ENCODE measurements at places on chromosomes 13 and 19.

GRCh38 chr13:48493066-48493765 is 39.7 kb downstream of the RCBTB2 start:
- peaks cover 54% of the 10 kb centered on the region for H3K4me1 ChIP-seq
- H3K36me3 ChIP-seq: peaks cover 29% of the 10 kb centered on the region
- no peak for DNase-seq

DNA sequence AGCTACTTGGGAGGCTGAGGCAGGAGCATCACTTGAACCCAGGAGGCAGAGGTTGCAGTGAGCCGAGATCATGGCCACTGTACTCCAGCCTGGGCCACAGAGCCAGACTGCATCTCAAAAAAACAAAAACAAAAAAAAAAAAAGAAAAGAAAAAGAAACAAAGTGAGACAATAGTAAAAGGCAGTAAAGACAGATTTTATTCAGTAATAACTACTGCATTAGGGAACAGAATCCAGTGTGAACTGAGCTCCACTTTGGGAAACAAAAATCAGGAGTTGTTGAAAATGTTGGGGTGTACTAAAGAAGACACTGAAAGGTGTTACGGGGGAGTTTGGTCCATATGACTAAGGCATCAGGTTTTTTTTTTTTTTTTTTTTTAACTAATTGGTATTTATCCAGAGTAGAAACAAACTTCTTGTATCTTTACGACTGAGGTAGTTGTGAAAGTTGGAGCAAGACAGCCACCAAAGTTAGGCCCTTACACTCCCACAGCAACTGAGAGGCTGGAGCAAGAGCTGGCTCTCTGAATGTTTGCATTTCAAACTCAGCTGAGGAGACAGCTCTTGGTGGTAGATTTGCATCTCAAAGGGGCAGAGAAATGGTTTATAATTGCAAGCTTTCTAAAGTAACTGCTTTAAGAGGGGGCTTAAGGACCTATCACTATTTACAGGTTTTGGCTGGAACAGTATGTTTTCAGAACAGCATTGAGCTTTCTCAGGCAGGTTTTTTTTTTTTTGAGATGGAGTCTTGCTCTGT is 24.2 kb downstream of the ZNF607 start:
- H3K36me3 ChIP-seq: peaks cover 24% of the 10 kb centered on the region
- DNase-seq: no peak
- peaks cover 7% of the 10 kb centered on the region for H3K4me1 ChIP-seq
- no peaks in the 10 kb centered on the region for H3K27me3 ChIP-seq

GRCh38 chr13:57624565-57625435 is 6.7 kb upstream of the PCDH17 start:
- no peak overlapping the region for H3K4me3 ChIP-seq
- no peaks in the 10 kb centered on the region for H3K36me3 ChIP-seq
- peaks cover 13% of the 10 kb centered on the region for H3K27me3 ChIP-seq
- H3K27ac ChIP-seq: no peak overlapping the region
- no peak for DNase-seq
- H3K4me1 ChIP-seq: peaks cover under 1% of the 10 kb centered on the region

DNA sequence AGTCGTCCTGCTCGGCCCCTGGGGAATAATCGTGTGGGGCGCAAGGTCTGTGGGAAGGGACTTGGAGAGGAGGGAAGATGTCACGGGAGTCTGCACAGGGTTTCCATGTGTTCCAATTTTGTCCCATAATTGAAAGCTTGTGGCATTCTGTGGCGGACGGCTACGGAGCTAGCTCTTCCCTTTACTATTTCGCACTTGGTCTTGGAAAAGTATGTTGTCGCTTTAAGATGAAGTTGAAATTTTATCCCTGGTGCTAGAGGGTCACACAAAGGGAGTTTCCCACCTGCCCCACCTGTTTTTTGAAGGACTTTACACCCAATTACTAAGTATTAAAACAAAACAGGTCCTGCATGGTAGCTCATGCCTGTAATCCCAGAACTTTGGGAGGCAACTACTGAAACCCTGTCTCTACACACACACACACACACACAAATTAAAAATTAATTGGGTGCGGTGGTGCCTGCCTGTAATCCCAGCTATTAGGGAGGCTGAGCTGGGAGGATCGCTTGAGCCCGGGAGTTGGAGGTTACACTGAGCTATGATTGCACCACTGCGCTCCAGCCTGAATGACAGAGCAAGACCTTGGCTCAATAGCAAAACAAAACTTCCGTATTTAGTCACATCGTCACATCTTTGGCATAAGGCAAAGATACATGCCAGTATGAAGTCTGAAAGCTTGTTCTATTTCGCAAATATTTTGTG is 967 bp upstream of the TPT1 start:
- peaks cover 51% of the 10 kb centered on the region for H3K36me3 ChIP-seq
- peaks cover 30% of the 10 kb centered on the region for H3K4me1 ChIP-seq
- DNase-seq: no peak
- peak overlapping the region; percentile 99 for H3K27ac ChIP-seq
- H3K4me3 ChIP-seq: peak overlapping the region; percentile 100
- H3K27me3 ChIP-seq: no peaks in the 10 kb centered on the region

DNA sequence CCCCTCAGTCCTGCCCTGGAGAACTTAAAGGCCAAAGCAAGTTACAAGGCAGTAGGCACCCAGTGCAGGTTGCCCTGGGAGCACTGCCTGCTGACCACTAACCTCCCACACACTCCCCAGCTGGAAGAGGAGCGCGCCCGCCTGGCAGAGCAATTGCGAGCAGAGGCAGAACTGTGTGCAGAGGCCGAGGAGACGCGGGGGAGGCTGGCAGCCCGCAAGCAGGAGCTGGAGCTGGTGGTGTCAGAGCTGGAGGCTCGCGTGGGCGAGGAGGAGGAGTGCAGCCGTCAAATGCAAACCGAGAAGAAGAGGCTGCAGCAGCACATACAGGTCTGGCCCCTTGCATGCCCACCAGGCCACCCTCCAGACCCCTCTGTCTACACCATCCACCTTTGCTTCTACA is 61.1 kb downstream of the KCNC3 start:
- no peak overlapping the region for H3K4me3 ChIP-seq
- no peaks in the 10 kb centered on the region for H3K36me3 ChIP-seq
- DNase-seq: no peak
- H3K27ac ChIP-seq: no peak overlapping the region
- H3K27me3 ChIP-seq: peaks cover 4% of the 10 kb centered on the region

DNA sequence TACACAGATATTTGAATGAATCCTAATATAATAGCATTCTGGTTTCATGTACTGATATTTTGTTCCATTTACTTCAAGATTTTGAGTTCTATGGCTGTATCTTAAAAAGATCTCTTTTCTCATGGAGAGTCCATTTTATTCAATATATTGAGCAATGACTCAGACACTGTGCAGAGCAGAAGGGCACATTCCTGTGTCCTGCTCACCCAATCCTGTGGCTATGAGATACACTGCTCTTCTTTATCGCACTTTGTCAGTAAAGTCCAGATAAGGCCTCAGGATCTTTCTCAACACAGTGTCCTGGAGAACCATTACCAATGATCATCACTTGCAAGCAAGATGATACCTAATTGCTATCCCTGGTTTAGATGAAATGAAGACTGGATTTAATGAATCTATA is 155.0 kb downstream of the CYSLTR2 start:
- H3K36me3 ChIP-seq: no peaks in the 10 kb centered on the region
- H3K4me1 ChIP-seq: peaks cover 25% of the 10 kb centered on the region
- H3K27ac ChIP-seq: no peak overlapping the region
- peaks cover 22% of the 10 kb centered on the region for H3K27me3 ChIP-seq

GRCh38 chr19:12733369-12734214 is 892 bp downstream of the TRIR start:
- H3K27me3 ChIP-seq: no peaks in the 10 kb centered on the region
- H3K27ac ChIP-seq: peak overlapping the region; percentile 87
- H3K4me3 ChIP-seq: peak overlapping the region; percentile 85
- H3K36me3 ChIP-seq: peaks cover 41% of the 10 kb centered on the region

- no peaks in the 10 kb centered on the region for H3K4me1 ChIP-seq
- no peak overlapping the region for H3K4me3 ChIP-seq
- H3K36me3 ChIP-seq: peaks cover 9% of the 10 kb centered on the region
These were observed 6.4 kb upstream of the EFNB2 start for GRCh38 chr13:106541826-106542225.

- peaks cover 30% of the 10 kb centered on the region for H3K4me1 ChIP-seq
- no peak for DNase-seq
- peak overlapping the region; percentile 56 for H3K27ac ChIP-seq
- no peak overlapping the region for H3K4me3 ChIP-seq
These were observed 139.9 kb upstream of the RFC3 start for GRCh38 chr13:33678084-33678483.

GRCh38 chr13:103277959-103278694 is 211.9 kb upstream of the SLC10A2 start:
- H3K36me3 ChIP-seq: no peaks in the 10 kb centered on the region
- DNase-seq: no peak
- no peaks in the 10 kb centered on the region for H3K27me3 ChIP-seq
- no peak overlapping the region for H3K4me3 ChIP-seq
- H3K27ac ChIP-seq: no peak overlapping the region
- no peaks in the 10 kb centered on the region for H3K4me1 ChIP-seq

- H3K27ac ChIP-seq: no peak overlapping the region
- no peak overlapping the region for H3K4me3 ChIP-seq
- no peak for DNase-seq
- H3K4me1 ChIP-seq: peaks cover 3% of the 10 kb centered on the region
- no peaks in the 10 kb centered on the region for H3K36me3 ChIP-seq
These were observed 42.5 kb upstream of the C19orf12 start for GRCh38 chr19:29757551-29757950.

- no peaks in the 10 kb centered on the region for H3K36me3 ChIP-seq
- H3K27me3 ChIP-seq: no peaks in the 10 kb centered on the region
- no peaks in the 10 kb centered on the region for H3K4me1 ChIP-seq
These were observed 314.3 kb upstream of the HTR2A start for GRCh38 chr13:47211106-47211505.
